ENCODE measurements at places on chromosomes 3 and 15.
A peak's percentile ranks its signal among the peaks of the same experiment; 100 is the strongest.

DNA sequence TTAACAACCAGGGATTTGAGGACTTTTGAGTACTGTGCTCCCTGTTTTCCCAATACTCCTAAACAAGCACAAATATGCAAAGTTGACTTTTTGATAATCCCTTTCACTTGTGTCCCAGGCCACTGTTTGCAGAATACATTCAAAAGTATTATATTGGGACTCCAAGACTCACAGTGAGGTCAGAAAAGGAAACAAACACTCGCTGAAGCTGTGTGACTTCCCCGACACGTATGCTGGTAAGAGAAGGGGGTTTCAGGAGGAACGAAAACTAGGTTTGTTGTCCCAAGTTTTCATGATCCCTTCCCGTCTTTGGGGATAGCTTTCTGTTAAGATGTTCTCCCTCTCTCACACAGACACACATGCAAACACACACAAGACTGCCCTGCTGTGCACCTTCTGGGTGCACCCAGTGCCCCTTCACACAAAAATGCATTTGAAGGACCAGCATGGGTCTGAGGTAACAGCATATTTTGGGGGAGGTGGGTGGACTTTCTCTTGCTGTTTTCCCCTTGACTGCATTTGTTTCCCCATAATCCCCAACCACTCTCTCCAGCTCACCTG, 225.2 kb upstream of the PRICKLE2 start:
- DNase-seq, result no peak

GRCh38 chr15:70437882-70438451, 325.4 kb downstream of the UACA start:
- no peak for DNase-seq

- no peak for DNase-seq
These were observed 220.7 kb downstream of the FHIT start for GRCh38 chr3:61030469-61031035.

GRCh38 chr3:113450911-113451310, 9.6 kb upstream of the CFAP44 start:
- DNase-seq, result no peak

GRCh38 chr3:81500039-81500438, 261.4 kb downstream of the GBE1 start:
- no peak for DNase-seq

GRCh38 chr3:169662843-169663160, 710 bp downstream of the MECOM start:
- no peak for DNase-seq

DNA sequence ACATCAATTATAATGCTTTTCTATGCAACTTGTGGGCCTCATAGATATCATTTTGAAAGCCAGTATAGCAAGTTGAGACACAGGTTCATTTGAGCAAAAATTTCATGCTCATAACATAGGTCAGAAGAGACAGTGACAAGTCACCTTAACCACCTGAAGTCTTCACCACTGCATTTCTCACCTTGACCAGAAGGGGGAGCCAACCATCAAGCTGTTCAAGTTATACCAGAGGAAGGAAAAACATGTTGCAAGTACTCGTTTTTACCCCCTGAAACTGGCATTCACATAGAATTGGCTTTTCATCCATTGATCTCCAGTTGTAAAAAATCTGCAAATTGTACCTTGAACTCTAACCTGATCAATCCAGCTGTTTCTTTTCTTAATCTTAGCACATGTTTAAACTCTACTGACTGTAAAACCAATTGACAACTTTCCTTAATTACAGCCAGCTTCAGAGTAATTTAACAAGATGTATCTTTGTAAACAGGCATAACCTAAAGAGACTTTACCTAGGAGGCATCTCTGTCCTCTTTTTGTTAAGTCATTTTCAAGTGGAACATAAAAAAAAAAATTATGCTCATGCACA, 1.4 kb downstream of the LMOD3 start:
- peak; percentile 63 for DNase-seq

- DNase-seq, result no peak
These were observed 108.1 kb downstream of the PGPEP1L start for GRCh38 chr15:98899272-98900021.

- DNase-seq, result no peak
These were observed 186.0 kb downstream of the UBE2E2 start for GRCh38 chr3:23389089-23389488.

GRCh38 chr15:62782071-62782841, 260.3 kb upstream of the TPM1 start:
- DNase-seq, result peak; percentile 60

DNA sequence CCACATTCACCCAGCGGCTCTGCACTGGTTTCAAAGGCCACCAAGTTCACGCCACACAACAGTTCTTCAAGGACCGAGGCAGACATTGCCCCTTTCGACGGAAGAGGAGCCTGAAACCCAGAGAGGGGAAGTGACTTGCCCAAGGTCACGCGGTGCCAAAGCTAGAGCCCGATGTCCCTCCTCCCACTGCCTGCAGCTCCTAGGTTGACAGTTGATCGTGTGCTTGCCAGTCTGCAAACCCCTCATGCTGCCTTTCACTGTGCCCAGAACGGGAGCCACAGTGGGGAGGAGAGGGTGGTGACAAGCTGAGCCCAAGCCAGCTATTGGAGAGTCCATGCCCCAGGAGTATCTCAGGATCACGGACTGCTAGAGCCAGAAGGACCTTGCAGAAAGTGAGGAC, 230.9 kb downstream of the XXYLT1 start:
- no peak for DNase-seq

DNA sequence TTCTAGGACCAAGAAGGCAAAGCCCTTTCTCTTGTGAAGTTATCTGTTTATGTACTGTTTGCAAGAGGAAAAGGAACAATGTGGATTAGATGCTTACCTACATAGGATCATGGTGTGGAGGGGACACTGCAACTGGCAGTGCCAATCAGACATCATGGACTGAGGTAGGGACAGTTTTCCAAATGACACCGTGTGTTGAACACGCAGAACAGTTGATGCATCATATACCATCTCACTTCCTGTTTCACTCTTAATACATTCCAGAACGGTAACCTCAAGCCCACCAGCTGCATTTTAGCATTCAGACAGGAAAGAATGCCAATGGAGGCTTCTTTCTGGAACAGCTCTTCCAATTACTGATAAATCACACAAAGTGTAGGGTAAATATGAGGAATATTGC, 397.7 kb upstream of the LMCD1 start:
- DNase-seq, result no peak

- no peak for DNase-seq
These were observed 31.7 kb upstream of the DHX36 start for GRCh38 chr3:154356009-154356408.

GRCh38 chr15:94081829-94082228, 149.5 kb upstream of the MCTP2 start:
- no peak for DNase-seq

GRCh38 chr15:42131826-42132806, 24.3 kb downstream of the PLA2G4F start:
- no peak for DNase-seq

GRCh38 chr3:129592381-129593131, 13.9 kb downstream of the PLXND1 start:
- DNase-seq, result no peak

DNA sequence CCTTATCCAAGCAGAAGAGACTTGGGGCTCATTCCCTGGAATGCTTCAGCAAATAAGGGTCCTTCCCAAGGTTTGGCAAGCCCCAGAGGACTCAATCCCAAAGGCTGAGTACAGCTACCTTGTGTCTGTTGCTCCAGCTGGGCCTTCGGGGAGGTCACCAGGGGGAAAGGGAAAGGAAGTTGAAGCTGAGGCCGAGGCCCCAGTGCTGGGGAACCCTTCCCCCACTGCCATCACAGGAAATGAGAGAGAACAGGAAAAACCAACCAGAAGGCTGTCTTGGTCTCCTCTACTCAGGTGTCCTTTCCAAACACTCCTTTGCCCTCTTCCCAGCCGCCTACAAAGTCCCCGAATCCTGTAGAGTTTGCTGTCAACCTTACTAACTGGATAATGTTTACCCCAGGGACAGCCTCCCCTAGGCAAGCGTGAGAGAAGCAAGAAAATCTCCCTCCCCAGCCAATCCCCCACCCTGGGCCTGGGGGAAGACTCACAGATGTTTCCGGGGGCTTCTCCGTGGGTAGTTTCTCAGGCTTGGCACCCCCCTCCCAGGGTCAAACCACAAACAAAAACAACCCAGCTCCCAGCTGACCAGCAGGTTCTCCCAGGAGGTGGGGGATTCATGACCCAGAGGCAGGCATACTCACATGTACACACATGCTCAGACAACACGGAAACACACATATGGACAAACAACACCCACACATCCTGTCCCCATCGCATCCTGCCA, 5.5 kb downstream of the CSRNP1 start:
- DNase-seq, result no peak

DNA sequence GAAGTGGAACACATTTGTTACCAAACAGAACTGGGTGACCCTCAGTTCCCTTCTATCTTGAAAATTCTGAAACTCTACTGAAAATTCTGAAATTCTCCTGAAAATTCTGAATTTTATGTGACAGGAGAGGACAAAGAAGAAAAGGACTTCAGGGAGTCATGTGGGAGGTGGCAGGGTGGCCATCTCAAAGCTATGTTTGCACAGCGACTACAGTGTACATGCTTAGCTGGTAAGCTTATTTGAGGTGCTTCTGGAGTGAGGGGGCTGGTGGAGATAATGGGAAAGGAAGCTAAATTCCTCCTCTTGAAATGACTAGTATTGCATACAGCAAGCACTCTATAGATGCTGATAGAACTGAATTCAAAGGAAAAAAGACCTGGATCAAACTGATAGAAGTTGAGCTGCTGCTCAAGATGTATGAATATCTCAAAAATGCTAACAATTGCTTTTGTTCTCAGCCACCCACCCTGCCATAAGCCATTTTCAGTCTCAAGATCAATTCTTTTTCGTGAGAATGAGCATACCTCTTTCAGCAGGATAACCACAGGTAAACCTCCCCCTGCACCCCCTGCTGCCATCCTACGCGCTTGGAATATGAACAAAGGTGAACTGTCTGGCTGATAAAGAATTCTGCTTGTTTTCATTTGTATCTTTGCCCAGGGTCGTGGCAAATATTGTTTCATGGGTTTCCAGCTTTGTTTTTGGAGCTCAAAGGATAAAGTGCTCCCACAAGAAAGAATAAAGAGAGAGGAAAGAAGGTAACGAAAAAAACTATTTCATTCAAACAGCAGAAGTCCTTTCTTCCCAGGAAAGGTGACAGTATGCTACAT, 16.6 kb upstream of the ARHGEF3 start:
- DNase-seq, result no peak

- DNase-seq, result no peak
These were observed 74.8 kb upstream of the MAGI1 start for GRCh38 chr3:66113542-66113941.

GRCh38 chr3:122443090-122443489, 27.2 kb upstream of the WDR5B start:
- DNase-seq, result no peak

DNA sequence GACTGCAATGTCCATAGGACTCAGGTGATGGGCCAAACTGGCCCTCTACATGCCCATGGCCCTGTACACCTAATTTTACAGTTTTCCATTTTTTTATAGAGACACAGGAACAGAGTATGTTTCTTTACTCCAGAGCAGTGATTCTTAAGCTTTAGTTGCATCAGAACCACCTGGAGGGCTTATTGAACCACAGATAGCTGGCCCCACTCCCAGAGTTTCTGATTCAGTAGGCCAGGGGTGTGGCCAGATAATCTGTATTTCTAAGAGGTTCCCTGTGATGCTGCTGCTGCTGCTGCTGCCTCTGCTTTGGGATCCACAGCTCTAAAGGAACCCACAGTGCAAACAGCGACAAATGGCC, 5.1 kb downstream of the RBP1 start:
- DNase-seq, result no peak

DNA sequence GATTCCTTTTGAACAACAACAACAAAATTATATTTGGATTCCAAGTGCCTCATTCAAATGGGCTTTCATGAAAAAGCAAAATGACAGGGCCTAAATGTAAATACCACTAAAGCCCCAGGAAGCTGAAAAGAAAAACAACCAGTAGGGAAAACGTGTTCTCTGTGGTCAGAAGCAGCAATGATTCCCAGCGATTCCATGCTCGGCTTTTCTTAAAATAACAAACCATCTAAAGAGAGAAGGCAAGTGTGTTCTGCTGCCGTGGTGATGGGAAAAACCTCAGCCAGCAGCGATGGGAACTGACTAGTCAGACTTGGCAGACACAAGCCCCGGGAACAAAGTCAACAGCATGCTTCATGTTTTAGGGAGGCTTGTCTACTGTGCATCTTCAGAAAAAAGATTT, 153.6 kb downstream of the TNIK start:
- peak; percentile 31 for DNase-seq

DNA sequence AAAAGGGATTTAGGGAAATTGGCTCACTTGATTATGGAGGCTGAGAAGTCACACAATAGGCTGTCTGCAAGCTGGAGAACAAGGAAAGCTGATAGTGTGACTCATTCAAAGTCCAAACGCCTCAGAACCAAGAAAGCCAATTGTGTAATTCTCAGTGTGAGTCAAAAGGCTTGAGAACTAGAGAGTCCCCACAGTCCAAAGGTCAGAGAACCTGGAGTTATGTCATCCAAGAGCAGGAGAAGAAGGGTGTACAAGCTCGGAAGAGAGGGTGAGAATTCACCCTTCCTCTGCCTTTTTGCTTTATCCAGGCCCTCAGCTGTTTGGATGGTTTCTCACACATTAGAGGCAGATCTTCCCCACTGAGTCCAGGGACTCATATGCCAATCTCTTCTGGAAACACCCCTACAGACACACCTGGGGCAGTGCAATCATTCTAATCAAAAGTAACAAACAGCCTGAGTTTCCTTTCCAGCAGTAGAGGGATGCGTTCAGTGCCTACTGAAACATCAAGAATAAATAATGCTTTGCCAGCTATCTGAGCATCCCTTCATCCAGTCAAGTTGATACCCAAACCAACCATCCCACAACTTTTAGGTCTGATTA, 271.5 kb downstream of the SATB1 start:
- DNase-seq, result no peak

GRCh38 chr3:43659250-43659880, 31.4 kb upstream of the ABHD5 start:
- no peak for DNase-seq

DNA sequence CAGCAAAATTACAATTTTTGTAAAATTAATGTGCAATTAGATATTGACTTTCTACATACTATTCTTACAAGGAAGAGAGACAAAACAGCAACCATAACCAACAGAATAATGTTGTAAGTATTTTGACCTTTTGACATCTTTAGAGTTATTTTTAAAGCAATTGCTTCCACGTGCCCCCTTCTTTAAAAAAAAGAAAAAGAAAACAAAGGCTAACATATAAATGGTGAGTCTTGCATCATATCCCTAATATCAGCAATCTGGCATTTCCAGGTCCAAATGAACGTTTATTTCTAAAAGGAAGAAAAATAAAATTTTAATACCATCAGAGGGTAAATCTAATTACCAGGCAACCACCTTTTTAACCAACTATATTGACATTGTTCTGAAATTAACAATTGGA, 19.3 kb upstream of the STRIT1 start:
- DNase-seq, result no peak

DNA sequence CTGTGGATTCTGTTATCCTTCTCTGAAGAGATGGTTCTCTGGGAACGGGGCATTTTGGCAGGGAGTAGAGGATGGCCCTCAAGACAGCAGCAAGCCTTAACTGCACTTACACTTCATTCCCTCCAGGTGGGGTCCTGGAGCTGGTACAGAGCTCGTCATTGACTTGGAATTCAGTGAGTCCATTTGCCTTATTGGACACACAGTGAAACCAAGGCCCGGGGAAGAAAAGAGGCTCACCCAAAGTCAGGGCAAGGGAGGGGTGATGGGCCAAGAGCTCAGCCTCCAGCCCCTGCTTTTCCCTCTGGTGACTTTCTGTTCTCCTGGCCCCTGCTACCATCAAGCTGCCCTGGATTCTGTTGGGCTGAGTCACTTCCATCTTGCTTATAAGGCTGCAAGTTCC, 125.6 kb downstream of the ETFA start:
- no peak for DNase-seq

GRCh38 chr3:48709051-48709461, 8.0 kb downstream of the IP6K2 start:
- DNase-seq, result no peak

Measured in right lung (tissue), 10 donors.